ENCODE measurements at places on chromosomes 2 and 18.

- no peak for DNase-seq
Observed at GRCh38 chr2:134152045-134153010, 101.5 kb upstream of the MGAT5 start.

DNA sequence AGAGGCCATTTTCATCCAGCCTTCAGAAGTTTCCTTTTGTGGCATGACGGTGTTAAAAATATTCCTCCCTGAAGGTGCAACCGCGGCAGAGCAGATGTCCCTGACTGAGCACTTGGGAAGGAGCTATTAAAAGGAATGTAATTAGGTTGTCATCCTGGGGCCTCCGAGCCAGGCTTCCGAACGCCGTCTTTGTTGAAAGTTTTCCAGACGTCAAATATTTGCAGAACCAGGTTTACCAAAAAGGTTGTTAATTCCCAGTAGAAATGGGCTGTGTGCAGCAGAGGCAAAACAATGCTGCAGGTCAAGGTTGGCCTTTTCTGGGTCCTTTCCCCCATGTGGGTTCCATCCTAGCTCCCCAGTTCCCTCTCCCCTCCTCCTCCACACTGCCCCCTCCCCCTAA lies 110.0 kb upstream of the STPG4 start:
- no peak for DNase-seq

DNA sequence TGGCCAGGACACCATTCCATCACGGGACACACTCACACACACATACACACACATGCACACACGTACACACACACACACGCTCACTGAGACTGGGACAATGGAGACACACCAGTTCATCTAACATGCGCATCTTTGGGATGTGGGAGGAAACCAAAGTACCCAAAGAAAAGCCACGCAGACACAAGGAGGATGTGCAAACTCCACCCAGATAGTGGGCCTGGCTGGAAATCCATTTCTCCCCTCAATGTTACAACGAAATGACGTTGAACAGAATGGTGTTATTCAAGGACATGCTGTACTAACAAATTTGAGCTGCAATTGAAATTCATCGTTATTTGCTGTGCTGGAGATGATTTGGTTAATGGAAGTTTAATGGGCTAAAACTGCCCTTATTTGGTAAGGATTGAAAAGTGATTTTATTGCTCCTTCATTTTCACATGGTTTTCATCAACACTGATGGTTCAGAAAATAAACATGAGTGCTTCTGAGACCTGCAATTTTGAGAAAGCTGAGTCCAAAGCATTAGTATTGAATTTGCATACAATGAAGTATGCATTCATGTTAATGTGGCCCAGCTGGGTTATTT lies 110.0 kb downstream of the KCNE4 start:
- DNase-seq = no peak

GRCh38 chr2:133977405-133977804 lies 276.5 kb upstream of the MGAT5 start:
- DNase-seq = no peak

- DNase-seq = no peak
Observed at GRCh38 chr2:182906454-182906853, 40.0 kb upstream of the FRZB start.

DNA sequence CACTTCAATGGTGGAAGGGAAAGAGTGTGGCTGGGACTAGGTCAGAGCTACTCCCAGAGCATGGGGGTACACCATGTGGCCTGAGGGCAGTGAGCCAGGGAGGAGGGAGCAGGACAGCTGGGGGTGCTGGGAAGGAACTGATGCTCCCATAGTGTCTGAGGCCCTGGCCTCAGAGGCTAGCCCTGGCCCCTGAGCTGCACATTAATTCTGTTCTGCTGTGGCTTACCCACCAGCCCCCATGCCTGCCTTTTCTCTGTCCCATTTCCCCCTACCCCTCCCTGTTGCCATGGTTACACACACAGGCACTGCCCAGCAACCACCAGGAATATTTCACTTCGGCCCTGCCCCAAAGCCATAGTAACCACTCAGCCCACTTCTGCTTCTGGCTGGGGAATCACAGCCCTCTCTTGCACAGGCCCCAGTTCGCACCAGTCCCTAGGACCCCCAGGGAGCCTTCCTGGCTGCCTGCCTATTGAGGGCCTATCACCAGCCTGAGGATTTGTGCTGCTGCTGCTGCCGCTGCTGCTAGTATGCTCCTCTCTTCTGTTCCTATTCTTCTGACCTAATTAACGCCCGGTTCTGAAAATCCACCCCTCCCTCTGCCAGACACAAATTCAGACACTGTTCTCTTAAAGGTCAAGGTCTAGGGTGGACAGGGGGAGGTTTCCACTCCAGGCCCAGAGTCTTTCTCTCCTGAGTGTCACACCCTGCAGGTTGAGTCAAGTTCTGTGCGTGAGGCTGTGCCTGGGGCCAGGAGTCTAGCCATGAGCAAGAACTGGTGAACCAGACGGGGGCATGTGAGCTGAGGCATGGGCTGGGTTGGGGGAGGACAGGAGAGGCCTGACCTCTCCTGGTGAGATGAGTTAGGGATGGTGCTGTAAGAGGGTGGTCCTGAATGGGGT lies 87.1 kb upstream of the MCFD2 start:
- DNase-seq = no peak

DNA sequence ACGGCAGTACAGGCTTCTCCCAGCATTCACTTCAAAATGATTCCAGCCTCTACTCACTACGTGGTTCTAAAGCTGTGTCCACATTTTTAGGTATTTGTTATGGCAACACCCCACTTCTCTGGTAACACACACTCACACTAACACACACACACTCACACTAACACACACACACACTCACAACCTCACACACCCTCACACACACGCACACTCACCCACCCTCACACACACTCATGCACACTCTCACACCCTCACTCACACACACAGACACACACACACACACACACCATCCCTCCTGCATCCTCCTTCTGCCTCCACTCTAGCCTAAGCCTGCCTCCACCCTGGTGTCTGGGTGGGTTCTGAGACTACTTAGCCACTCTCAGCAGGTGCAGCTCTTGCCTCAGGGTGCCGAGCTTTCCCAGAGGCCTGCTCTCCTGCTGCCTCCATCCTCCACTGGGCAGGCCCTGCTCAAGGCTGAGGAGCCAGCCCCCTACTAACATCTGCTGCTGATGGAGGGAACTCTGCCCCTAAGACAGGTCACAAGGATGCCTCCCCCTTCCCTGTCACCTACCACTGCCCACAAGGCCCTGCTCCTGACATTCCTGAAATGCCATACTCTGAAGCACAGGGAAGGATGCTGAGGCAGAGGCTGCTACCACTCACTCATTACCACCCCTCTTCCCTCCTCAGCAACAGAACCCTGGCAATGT lies 63.9 kb downstream of the NCAPH start:
- no peak for DNase-seq

DNA sequence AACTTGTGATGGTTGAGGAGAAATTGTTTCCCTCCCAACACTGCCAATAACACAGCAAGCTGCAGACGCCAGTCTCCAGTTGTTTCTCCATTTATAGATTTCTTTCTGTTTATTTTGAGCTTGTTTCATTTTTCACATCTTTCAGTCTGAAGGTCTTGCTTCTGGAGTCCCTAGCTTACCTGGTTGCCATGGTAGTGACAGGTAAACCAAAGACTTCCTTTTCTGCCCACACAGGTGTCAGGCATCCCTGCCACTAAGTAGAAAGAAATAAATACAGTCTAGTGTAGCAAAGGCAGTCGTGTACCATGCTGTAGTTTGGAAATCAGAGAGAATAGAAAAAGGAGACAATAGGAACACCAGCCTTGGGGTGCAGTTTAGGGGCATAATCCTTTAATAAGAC lies 82.8 kb downstream of the MARCHF4 start:
- DNase-seq = no peak

GRCh38 chr18:74613381-74613780 lies 15.7 kb downstream of the ZNF407 start:
- DNase-seq = no peak

- DNase-seq = no peak
Observed at GRCh38 chr2:234496055-234496834, 636 bp downstream of the ARL4C start.

- no peak for DNase-seq
Observed at GRCh38 chr2:19801367-19802080, 100.3 kb downstream of the TTC32 start.

DNA sequence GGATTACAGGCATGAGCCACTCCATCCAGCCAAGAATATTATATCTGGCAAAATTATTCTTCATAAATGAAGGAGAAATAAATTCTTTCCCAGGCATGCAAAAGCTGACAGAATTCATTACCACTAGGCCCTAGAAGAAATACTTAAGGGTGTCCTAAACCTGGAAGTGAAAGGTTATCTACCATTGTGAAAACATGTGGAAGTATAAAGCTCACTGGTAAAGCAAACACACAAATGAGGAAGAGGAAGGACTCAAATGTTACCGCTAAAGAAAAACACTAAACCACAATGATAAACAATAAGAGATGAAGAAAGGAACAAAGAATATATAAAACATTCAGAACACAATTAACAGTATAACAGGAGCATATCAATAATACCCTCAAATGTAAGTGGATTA lies 171.8 kb downstream of the CAMKMT start:
- DNase-seq = no peak

GRCh38 chr2:144350151-144350802 lies 169.6 kb downstream of the ZEB2 start:
- no peak for DNase-seq

GRCh38 chr2:45857867-45858520 lies 206.5 kb downstream of the PRKCE start:
- no peak for DNase-seq

DNA sequence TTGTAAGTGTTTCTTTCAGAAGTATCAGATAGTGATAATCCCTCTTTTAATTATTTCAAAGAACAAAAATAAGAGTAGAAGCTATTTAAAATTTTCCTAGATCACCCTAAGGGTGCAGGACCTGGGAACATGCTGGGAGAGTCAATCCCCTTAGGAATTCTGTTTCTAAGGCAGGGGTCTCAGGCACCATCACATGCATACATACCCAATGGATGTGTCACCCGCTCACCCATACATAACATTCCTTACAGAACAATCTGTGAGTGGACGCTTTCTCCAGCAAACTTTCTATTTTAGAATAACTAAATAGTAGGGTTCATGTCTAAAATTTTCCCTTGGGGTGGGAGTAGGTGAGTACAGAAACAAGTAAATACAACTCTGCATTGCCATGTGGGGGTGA lies 8.4 kb downstream of the DSEL start:
- DNase-seq = no peak

DNA sequence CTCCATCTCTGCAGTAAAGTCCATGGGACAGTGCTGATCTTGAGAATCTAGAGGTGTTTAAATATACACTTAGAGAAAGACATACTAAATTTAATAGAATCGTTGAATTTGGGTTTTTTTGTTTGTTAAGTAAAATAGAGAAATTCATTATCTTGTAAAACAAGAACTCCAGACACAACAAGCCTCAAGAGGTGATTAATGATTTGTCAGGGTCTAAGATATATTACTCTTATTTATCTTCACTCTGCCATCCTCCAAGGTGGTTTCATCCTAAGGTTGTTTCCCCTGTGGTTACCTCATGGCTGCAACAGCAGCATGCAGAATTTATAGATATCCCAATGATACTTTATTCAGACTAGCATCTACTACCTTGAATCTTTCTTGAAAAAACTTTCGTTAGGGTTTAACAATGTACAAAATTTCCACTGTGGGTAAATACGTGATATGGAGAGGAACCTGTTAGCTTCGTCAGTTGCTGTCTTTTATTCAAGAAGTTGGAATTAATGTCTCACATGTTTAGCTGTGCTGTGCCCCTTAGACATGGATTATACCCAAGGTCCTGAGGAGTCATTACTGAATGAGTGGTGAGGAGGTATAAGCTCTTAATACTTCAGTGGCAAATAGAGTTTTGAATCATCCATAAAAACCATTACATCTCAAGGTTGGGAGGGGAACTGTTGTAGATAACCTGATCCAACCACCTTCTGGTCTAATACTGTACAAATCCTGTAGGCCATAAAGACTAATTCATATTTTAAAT lies 128.0 kb downstream of the GPD2 start:
- DNase-seq = no peak

- no peak for DNase-seq
Observed at GRCh38 chr2:166881177-166881576, 7.1 kb upstream of the XIRP2 start.

DNA sequence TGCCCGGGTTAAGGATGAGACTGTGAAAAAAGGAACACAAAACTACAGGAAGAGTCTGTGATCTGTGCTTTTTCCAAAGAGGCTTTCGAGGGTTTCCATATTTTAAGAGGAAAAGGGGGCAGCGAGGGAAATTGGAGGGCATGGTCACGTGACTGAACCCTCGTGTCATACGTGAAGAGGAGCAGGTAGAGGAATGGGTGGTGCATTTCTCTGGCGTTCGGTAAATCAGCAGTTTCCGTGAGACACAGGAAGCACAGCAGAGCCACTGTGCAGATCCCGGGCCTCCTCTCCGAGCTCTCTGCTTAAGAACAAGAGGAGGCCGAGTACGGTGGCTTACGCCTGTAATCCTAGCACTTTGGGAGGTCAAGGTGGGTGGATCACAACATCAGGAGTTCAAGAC lies 219.7 kb downstream of the NDUFA10 start:
- no peak for DNase-seq

- DNase-seq = no peak
Observed at GRCh38 chr2:29643196-29643595, 278.2 kb downstream of the ALK start.

- no peak for DNase-seq
Observed at GRCh38 chr2:68458981-68459380, 8.1 kb downstream of the FBXO48 start.

GRCh38 chr2:2708575-2709430 lies 377.7 kb upstream of the MYT1L start:
- no peak for DNase-seq

- DNase-seq = no peak
Observed at GRCh38 chr2:235268535-235268934, 225.3 kb upstream of the AGAP1 start.

DNA sequence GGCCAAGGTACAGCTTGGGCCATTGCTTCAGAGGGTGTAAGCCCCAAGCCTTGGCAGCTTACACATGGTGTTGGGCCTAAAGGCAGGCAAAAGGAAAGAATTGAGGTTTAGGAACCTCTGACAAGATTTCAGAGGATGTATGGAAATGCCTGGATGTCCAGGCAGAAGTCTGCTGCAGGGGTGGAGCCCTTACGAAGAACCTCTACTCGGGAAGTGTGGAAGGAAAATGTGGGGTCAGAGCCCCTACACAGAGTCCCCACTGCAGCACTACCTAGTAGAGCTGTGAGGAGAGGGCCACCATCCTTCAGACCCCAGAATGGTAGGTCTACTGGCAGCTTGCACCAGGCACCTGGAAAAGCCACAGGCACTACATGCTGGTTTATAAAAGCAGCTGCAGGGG lies 124.2 kb downstream of the RPIA start:
- no peak for DNase-seq

GRCh38 chr2:69213201-69213600 lies 173.8 kb downstream of the GFPT1 start:
- no peak for DNase-seq

DNA sequence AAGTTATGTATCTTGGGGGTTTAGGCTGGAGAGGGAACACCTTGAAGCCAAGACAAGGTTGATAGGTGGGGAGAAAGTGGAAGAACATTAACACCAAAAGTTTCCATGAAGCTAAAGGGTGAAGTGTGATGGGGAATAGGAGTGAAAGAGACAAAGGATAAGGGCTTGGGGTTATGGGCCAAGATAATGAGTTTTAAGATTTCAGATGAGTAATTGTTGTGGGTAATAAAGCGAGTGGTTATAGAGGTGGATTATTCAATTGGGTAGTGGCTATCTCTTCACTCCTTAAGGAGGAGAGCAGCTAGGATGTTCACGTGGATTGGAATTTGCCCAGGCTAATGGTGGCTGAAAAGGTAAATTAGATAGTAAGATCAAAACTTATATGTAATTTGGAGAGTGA lies 29.8 kb downstream of the EML4 start:
- no peak for DNase-seq

All from esophagus squamous epithelium (tissue), 5 donors.